ENCODE measurements at places on chromosomes 13 and 19.

DNA sequence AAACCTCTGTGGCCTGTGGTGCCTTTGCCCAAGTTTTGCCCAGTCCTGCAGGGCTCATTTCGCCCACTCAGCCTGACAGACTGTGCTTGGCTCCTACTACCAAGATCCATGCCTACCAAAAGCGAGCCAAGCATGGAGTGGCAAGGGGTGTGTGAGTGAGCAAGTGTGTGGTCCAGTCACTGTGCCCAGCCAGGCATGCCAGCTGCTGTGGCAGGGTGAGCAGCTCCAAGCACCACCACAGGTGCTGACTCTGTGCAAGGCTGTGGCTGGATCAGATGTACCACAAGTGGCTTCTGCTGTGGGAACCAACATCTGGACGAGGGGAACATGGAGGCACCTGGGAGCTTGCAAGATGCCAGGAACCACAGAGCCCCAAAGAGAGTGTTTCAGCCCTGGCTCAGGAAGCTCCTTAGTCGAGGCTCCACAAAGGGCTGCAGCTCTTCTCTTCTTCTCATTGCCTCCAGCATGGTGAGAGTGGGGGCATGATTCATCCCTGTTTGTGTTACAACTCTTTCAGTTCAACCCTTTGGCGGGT lies 1564.2 kb upstream of the MIR17HG start:
- no peak for DNase-seq

GRCh38 chr13:46905249-46905648 lies 8.4 kb upstream of the HTR2A start:
- no peak for DNase-seq

GRCh38 chr13:71261256-71261655 lies 605.7 kb downstream of the DACH1 start:
- no peak for DNase-seq

GRCh38 chr19:38046254-38047048 lies 139.4 kb downstream of the SIPA1L3 start:
- no peak for DNase-seq

DNA sequence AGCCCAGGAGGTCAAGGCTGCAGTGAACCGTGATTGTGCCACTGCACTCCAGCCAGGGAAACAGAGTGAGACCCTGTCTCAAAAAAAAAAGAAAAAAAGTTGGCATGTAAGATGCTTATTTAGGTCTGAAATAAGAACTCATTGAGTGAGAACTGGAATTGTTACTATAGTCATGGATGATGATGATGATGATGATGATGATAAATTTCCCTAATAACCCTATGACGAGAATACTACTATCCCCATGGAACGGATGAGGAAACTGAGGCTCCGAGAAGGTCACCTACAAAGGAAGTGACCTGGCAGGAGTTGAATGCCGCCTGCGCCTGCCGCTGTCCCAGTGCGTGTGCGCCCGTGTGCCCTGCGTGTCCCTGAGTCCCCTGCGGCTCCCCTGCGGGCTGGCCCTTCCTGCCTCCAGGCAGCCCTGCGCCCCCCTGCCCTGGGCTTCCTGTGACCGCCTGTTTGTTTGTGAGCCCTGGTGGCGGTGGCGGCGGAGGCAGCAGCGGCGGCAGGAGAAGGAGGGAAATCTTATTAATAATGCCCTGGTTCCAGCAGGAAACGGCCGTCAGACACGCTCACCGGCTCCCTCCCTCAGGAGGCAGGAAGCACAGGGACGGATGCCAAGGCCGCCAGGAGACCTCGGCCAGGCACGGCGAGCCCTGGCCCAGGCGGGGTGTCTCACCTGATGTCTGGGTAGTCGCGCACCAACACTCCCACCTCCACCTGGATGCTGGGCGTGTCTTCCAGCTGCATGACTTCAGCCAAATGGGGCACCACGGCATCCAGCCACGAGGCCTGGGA lies 29.6 kb downstream of the EXOC3L2 start:
- DNase-seq: no peak

- no peak for DNase-seq
Observed at GRCh38 chr19:30647891-30648720, 275.9 kb downstream of the ZNF536 start.

DNA sequence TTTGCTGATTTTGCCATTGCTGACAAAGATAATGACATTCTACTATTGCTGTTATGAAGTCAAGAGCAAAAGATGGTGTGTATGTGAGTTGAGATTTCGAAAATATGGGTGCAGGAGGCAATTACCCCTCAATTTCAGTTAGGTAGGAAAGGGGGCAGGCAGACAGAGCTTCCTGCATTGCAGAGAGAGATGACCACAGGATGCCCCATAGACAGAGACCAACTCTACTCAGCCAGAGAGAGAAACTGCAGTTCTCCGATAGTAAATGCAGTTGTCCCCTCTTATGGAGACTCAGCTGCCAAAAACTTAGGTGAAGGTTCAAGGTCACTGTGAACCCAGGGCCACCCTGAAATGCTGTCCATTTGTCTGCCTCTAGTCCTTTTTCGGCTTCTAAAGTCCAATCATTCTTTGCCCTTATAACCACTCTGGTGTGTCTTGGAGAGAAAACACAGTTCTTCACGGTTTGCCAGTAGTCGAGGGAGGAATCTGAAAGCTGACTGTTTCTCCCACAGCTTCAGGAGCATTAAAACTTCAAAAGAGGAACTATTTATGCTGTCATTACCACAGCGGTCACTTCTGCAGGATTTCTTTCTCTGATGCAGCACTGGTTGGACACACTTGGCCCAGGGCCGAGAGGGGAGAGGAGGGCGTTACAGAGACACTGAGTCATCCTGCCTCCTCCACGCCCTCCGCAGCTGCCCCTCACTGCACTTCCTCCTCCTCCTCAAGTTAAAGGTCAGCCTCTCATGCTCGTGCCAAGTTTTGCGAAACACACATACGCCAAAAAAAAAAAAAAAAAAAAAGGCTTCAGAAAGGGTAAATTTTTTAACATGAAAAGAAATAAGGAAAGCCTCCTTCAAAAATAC lies 264.3 kb downstream of the FOXO1 start:
- DNase-seq: peak; percentile 63

GRCh38 chr19:38265921-38266429 lies 1.6 kb downstream of the SPINT2 start:
- no peak for DNase-seq

- DNase-seq: no peak
Observed at GRCh38 chr19:18197306-18197705, 4.3 kb downstream of the MPV17L2 start.

DNA sequence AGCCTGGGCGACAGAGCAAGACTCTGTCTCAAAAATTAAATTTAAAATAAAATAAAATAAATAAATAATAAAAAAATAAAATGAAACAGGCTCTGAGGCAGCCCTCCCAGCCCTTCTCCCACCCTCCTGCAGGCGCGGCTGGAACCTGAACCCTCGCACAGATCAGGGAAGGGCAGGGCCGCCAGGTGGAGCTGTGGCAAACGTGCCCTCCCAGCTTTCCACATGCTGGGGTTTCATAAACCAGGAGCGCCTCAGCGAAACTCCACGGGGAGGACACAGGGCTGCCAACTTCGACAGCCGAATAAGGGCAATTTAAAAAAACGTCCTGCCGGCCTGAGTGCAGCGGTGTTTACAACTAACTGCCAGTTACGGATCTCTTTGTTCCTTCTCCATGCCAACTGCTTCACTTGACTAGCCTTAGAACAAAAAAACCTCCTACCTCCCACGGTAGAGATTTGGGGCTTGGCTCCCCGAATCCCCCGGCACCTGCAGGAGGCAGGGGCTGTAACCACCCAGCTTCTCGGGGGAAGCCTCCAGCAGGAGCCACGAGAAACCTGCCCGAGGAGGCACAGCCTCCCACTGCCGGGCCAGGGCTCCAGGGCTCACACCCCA lies 15.9 kb downstream of the ZNF787 start:
- DNase-seq: no peak

DNA sequence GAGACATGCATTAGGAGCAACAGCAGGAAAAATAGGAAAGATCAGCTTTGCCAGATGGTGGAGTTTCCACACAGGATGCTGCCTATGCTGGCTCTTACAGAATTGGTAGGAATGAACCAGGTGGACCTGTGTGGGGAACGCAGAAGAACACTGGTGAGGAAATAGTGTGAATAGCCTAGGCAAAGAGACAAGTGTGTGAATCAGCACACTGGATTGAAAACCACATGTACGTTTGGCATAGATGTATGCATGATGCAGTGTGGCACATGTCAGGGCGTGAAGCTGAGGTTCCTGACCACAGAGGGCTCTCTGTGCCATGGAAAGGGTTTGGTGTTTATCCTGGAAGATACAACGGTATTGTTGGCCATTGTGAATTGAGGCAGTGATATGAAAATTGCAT lies 156.5 kb upstream of the SLC10A2 start:
- DNase-seq: no peak

DNA sequence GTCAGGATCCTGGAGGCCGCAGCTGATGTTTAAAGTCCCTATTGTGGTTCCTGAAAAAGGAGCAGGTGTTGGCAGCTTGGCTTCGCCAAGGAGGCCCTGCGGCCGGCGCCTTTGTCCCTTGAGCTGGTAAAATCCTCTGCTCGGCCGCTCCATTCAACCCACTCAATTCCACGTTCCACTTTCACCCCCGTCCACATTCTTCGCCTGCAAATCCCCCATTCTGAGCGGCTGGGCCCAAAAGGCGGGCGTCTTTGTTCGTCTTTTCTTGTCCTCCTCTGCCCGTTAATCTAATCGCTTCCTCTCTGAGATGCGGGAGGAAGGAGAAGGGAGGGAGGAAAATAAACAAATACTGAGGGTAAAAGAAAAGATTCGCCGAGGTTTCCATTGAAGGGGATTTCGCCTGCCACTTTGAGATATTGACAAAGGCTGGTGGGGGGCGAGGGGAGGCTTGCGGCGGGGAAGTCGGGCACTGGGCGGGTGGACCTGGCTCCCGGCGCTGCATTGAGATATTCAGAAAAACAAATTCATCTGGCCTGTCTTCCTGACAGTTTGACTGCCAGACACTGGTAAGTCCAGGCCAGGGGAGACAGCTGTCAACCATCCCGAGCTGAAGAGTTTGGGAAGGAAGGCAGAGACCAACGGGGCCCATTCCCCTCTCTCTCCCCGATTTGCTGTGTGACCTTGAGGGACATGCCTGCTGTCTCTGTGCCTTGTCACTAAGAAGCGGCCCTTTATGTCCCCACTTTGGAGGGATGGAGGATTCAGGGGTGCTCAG lies 37.6 kb downstream of the ZNRF4 start:
- no peak for DNase-seq

DNA sequence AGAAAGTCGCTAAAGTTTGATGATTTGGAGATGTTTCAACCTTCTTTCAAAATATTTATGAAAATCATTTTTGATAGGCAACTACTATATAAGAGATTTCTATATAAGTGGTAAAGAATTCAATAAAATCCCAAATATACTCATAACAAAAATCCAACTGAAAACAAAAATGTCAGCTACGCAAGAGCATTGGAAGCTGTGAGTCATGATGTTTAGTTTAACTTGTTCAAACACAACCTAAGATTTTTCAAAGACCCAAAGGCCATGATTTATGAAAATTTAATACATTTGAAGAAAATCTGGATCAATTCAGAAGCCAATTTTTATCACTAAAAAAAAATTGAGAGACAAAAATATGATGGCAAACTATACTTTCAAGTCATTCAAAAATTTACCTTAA lies 226.6 kb downstream of the MZT1 start:
- no peak for DNase-seq

DNA sequence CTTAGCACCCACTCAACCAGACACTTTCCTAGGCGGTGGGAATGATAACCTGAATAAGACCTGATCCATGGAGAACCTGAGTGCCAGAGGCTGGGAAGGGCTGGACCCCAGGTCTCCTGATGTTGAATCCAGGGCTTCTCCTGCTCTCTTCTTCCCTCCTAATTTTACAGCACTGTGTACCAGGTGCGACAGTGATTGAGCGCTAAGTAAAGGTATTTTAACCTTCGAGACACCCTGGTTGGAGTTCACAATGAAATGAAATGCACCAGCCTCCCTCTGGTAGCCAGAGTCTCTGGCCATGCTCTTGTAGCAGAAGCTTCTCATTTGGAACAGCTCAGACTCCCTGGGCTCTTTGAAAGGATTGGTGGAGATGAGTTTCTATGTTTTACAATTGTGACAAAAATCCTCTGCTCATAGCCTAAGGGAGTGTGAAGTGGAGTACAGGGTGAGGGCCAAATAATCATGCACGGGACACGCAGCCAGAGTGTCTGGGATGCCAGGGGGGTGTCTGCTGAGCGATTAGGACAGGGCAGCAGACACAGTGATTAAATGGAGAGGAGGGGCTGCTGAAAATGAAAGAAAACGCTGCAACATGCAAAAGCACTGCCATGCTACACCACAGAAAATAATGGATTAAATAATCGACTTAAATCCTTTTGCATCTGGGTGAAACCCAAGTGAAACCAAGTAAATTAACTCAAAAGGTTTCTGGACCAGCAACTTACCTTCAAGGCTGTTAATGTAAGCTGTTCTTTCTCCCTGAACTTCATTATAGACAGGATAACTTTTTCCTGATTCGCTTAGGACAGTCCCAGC lies 83.8 kb downstream of the FAM216B start:
- no peak for DNase-seq

DNA sequence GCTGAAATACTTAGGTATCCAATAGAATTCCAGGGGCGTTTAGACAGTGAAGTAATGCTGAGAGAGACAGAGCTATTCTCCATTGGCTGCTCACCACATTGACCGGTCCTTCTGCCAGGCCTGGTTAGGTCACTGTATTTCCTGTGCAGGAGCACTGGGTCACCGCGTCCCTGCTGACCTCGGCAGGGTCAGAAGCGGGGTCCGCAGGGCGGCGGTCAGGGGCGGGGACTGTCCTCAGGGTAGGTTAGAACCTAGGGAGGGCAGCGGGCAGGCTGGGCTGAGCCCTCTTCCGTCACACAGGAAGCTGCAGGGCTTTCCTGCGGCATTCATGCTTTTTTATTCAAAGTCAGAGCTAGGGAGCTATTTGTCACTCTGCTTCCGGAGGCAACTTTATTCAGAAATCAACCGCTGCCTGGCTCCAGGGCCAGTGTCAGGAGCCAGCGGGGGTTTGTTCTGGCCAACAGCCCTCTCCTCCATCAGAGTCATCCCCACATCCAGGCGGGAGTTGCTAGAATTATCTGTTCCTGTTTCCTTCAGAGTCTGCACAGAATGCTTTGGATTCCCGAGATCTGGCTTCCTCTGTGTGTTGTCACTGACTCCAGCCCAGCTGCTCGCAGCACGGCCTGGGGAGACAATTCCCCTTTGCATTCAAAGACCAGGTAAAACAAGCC lies 81.2 kb upstream of the WASF3 start:
- no peak for DNase-seq

GRCh38 chr13:73983109-73983508 lies 151.1 kb downstream of the KLF12 start:
- DNase-seq: no peak

GRCh38 chr19:18833141-18833476 lies 1.4 kb downstream of the UPF1 start:
- DNase-seq: no peak

GRCh38 chr13:25881136-25881926 lies 170.5 kb downstream of the SHISA2 start:
- no peak for DNase-seq

- DNase-seq: no peak
Observed at GRCh38 chr13:110869231-110869804, 45.6 kb downstream of the ANKRD10 start.

Data from HS-5 (cell line).